ENCODE measurements at places on chromosomes 1 and 21.

DNA sequence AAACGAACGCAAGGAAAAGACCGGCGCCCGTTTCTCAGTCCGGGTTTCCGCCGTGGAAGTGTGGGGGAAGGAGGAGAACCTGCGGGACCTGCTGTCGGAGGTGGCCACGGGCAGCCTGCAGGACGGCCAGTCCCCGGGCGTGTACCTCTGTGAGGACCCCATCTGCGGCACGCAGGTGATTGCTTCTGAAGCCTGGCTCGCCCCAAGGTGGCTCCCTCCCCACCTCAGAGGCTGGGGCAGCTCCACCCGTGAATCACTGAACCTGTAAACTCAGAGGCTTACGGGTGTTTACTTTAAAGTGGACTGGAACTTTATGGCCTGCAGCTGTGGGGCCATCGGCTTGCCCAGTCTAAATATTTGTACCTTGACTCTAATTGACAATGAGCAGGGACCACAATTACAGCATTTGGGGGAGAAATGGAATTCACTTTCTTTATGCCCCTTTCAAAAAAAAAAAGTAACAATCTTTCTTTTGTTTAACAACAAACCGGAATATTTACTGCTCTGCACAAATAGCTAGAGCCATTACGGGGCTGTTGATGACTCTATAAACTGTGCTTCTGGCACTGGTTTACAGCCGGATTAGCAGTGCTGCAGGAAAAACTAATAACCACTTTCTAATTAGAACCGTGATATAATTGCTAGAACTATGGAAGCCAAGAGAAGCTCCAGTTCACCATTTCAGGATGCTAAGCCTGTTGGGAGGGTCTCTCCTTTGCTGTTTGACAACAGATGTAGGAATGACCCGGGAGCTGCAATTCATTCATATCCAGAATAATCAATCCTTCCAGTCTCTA lies 454.8 kb downstream of the KIF26B start:
- no peak for DNase-seq

DNA sequence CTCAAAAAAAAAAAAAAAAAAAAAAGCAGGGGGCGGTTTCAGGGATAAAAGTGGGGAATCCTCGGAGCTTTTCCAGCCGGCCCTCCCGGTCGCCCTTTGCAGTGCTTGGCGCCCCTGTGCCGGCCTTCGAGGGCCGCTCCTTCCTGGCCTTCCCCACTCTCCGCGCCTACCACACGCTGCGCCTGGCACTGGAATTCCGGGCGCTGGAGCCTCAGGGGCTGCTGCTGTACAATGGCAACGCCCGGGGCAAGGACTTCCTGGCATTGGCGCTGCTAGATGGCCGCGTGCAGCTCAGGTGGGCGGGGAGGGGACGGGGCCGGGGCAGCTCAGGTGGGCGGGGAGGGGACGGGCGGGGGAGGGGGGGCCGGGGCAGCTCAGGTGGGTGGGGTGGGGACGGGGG lies 25.3 kb downstream of the RNF223 start:
- no peak for DNase-seq

DNA sequence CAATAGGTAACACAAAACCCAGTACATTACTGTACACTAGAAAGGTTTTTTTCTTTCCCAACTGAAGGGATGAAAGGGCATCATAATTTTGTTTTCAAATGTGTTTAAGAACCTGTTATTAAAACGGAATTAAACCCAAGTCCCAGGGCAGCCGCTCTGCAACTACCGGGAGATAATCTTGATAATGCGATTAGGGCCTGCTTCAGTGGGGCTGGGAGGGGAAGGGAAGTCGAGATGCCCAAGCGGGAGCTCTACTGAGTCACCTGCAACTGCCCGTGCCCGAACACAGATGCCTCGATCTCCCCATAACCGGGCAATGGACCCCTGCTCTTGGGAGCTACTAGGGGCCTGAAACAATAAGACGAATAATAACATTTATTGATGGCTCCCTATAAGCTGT lies 61.4 kb downstream of the KAZN start:
- no peak for DNase-seq

DNA sequence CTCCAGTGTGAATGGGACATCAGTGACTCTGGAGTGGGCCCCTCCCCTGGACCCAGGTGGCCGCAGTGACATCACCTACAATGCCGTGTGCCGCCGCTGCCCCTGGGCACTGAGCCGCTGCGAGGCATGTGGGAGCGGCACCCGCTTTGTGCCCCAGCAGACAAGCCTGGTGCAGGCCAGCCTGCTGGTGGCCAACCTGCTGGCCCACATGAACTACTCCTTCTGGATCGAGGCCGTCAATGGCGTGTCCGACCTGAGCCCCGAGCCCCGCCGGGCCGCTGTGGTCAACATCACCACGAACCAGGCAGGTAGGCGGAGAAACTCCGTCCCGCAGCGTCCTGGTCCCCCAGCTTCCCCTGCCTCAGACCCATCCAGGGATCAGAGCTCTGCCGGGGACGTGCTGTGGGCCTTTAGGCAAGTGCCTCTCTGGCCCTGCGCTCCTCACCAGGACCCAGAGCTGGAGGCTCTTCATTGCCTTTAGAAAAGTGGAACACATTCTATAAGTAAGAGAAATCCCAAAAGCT lies 25.7 kb downstream of the EPHA8 start:
- no peak for DNase-seq

DNA sequence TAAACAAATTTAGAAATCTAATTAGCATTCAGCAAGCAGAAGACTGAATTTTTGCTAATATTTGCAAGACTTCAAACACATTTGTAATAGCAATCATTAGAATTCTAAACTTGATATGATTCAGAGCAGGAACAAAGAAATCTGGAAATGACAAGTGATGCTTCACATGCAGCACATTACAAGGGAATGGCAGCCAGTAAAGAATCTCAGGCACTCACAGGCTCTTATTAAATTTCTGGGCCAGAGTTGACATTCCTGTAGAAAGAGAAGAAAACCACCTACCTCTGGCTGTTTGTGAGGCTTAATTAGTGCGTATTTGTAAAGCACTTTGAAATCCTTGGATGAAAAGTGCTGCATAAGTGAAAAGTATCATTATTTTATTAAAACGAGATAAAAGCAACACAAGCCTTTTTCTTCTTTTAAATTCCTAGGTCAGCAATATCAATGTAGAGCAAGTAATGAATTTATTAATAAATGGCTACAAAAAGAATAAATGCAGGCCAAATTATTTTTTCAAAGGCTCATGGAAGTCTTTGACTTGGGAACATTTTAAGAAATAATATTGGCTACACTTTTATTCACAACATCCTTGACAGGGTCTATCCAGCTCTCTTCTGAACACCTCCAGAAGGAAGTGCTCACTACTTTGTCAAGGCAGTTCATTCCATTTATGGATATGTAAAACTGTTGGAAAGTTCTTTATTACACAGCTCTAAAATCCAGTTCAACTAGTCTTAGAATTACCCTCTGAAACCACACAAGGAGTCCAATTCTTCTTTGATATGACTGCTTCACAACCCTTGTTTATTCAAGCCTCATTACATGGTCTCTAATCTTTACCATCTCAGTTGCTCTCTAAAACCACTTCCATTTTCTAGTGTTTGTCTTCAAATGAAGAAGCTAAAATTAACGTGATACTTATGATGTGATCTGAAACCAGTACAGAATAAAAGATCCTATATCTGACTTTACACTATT lies 32.1 kb upstream of the SCYL3 start:
- no peak for DNase-seq

GRCh38 chr21:35651196-35651595 lies 409.1 kb downstream of the SETD4 start:
- DNase-seq, result no peak

DNA sequence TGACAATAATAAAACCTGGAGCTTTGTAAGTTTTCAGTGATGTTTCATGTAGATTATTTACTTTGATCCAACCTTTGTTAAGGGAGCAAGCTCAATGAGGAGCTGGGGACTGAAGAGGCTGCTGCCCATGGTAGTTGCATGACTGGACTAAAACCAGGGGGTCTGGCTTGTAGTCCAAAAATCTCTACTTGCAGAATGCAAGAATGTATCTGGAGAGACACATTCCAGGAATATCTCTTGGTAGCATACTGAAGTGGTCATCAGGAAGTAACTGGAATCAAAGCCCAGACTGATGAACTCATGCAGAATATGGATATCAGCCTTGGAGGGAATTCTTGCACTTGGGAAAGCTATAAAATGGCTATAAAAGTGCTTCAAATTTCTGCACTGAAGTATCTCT lies 5.8 kb upstream of the KIAA0040 start:
- DNase-seq, result no peak

GRCh38 chr21:33437140-33437539 lies 33.9 kb downstream of the IFNGR2 start:
- no peak for DNase-seq
